ENCODE measurements at places on chromosomes 4 and X. TPM values are rescaled to one million over a fixed set of nuclear protein-coding genes. Genes with fewer than 3 reads are reported as not detected.

MYOZ2 gene
- 293 TPM for polyA plus RNA-seq

VCX3A gene
- polyA plus RNA-seq: not detected

- DNase-seq: no peak
Measured at GRCh38 chr4:99715286-99715685, 57.7 kb upstream of the C4orf54 start.

DNA sequence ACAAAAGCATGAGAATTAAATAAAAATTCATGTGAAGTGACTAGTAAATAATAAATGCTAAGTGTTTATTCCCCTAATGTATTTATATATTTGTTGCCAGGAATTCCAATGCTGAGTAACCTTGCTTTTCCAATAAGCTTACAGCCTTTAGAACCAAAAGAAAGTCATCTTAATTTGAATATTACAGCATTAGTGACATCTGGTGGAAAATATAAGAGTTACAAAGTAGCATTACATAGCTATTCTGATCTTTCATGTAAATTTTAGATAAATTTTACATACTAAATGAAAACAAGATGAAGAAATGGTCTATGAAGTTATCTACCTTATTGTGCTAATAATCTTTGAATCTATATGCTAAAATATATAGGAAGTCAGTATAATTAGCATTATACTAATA, 10.4 kb downstream of the MAD2L1 start:
- no peak for DNase-seq

GRCh38 chr4:2290974-2291704, 29.2 kb upstream of the MXD4 start:
- no peak for DNase-seq

All from hindlimb muscle (tissue), 1 donor.